Stimulated activated CD8-positive, alpha-beta memory T cell treated with anti-CD3 and anti-CD28 coated beads, Interleukin-7, amount 100 ng/mL, for 1 hour (primary cell): ENCODE measurements at places on chromosomes 7 and 10.

DNA sequence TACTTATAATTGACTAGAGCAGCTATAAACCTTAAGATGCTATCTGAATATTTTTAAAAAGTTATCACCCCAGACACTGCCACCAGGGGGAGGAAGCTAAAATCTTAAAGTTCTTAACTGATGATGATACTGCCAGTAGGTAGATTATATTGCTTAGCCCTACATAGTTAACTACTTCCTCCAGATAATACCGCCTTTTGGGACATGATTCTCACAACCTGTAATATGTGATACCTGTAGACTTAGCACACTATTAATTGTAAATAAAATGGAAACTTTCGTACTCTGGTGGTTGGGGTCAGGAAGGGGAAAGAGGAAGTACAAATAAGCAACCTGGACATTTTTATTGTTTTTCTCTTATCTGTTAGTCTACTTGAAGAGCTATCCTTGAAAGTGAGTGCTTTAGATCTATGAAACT, 268.9 kb downstream of the ADK start:
- no peak for DNase-seq

DNA sequence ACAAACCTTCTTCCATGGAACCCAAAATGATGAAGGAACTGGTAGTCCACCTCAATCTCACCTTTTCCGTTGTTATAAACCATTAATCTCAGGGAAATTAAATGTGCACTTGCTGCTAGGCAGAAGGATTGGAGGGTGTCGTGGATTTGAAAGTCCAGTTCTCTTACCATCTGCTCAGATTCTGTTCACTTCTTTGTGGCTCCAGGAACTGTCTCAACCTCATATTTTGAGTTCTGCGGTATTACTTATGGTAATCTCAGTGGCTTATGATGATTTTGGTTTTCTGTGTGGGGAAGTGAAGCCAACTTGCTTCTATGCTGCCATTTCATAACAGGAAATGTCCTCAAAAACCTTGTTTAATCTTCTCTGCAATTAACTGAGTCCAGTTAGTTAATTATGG, 136.4 kb downstream of the CDC14C start:
- no peak for DNase-seq

DNA sequence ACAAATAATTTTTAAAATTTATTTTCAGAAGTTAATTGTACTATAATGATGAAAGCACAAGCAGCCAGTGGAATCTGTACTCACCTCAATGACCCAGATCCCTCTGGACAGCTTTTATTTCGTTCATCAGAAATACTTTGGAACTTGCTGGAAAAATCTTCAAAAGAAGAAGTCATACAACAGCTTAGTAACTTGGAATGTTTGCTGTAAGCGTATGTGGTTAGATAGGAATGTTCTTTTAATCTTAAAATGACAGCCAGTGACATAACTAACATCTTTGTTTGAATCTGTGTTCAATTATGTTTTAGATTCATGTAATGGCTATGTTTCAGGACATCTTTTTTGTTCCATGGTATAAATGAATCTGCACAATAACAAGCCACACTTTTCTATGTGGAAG, 26.8 kb downstream of the CFAP69 start:
- DNase-seq: no peak

- DNase-seq: no peak
Observed at GRCh38 chr7:151451626-151452571, 12.0 kb upstream of the CRYGN start.

- no peak for DNase-seq
Observed at GRCh38 chr10:13823096-13823708, 236.4 kb downstream of the PRPF18 start.

DNA sequence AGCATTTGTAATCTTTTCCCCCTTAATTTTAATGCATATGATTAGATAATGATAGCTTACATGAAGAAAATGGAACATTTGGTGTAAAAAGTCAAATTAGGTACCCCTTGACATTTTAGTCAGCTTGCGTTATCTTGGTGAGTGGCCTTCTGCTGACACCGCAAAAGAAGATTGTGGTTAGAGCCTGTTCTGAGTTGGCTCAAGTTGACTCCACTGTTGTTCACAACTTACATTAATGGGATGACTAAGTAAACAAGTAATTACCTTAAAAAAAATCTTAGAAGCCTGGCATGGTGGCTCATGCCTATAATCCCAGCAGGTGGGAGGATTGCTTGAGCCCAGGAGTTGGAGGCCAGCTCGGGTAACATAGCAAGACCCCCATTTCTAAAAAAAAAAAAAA, 24.2 kb downstream of the TRRAP start:
- no peak for DNase-seq

DNA sequence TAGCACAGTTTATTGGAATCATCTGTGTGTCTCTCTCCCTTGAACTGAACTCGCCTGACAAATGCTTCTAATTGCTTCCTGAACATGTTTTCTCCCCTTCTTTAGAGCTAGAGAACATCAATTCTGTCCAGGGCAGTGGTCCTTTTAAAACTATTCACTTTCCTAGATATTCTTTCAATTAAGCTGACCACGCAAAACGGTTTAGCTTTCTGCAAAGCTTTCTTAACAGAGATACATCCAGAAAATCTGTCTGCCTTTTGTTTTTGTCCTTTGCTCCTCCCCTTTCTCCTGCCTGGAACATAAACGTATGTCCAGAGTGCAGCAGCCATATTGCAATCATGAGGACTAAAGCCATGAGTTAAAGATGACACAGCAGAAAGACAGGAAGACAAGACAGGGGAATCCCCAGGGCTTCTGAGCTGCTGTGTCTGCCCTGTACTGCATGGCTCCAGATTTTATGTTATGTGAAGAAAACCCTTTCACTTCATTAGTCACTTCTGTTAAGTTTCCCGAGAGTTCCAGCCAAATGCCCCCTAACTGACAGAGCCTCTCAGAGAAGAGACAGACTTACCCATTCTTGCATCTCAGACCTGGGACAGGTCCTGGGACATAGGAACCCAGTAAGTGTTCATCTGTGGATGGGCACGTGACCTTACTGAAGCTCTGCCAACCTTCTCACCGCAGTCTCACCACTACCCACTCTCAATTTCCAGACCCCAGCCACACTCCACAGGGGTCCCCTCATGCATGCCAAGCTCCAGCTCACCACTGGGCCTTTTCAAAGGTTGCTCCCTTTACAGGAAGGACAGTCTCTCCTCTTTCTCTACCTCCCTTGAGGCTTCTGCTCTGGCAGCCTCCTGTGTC, 35.0 kb upstream of the CPXM2 start:
- no peak for DNase-seq

GRCh38 chr7:50837965-50838364, 55.3 kb upstream of the GRB10 start:
- DNase-seq: no peak

- DNase-seq: no peak
Observed at GRCh38 chr10:22427890-22428571, 82.7 kb downstream of the SPAG6 start.

DNA sequence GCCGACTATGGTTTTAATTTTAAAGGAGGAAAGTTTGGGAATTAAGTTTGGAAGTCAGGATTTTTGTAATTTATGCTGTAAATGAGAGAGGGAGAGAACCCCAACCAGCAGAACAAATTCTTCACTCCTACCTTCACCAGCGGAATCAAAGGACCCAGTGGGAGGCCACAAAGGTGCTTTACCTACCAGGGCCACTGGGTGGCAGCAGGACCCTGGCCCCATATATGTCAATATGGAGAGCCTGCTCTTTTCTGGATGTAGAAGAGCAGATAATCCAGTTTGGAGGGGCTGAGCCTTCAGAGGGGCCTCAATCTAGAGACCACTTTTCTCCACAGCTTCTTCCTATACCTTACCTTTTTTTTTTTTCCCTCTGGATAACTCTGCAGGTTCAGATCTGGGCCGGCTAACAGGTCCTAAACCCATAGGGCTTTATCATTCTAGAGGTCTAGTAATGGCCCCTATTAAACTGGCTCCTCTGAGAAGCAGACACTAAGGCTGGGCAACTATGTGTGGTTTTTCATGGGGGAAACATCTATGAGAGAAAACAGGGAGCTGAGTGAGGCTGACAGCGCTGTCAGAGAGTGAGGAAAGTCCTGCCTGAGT, 8.5 kb upstream of the SCD start:
- peak; percentile 65 for DNase-seq
